ENCODE measurements at places on chromosomes 6 and 20. TPM values are rescaled to one million over a fixed set of nuclear protein-coding genes. Genes with fewer than 3 reads are reported as not detected.

Gene CNR1
- 1.3 TPM for polyA plus RNA-seq

GRCh38 chr6:50097966-50098640 is 48.4 kb upstream of the DEFB112 start:
- DNase-seq: no peak

Gene ATP9A
- 0.07 TPM for polyA plus RNA-seq

Gene SAMD5
- polyA plus RNA-seq: not detected

DNA sequence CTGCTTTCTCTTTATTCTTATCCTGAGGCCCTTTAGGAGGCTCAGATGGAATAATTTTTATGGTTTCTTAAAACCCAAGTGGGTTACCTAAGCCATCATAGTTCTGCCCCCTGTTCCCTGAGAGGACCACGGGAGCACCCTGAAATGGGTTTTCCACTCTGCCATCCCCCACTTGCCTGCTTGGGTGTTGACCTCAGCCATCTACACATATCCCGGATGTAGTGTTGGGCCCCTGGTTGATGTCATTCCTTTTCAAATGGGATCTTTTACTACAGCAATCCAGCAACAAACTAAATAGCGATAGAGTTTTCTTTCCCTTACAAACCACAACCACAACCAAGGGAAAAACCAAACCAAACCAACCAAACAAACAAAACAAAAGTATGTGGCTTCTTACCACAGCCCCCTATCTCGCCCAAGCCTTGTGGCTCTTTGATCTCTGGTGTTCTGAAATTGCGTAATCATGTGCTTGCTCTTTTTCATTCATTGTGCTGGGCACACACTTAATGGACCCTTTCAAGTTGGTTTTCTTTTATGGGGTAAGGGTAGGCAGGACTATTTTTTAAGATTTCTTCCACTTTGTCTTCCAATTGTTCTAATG is 154.9 kb downstream of the ESR1 start:
- no peak for DNase-seq

DNA sequence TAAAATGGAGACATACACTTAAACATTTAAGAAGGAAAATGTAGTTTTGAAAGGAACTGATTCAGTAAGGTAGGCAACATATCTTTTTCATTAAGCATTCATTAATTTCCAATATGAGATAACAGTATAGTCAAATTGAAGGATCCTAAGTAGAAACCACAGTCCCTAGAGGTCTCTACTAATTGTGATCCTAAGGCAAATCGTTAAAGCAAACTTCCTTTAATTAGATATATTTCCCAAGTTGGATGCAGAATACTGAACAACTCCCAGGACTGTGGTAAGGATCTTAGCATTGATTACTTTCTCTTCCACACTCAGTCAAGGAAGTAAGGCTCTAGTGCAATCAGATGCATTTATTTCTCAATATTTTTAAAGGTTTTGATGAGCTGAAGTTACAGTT is 604.1 kb upstream of the GJE1 start:
- no peak for DNase-seq
